ENCODE measurements at places on chromosomes 1 and 21.

DNA sequence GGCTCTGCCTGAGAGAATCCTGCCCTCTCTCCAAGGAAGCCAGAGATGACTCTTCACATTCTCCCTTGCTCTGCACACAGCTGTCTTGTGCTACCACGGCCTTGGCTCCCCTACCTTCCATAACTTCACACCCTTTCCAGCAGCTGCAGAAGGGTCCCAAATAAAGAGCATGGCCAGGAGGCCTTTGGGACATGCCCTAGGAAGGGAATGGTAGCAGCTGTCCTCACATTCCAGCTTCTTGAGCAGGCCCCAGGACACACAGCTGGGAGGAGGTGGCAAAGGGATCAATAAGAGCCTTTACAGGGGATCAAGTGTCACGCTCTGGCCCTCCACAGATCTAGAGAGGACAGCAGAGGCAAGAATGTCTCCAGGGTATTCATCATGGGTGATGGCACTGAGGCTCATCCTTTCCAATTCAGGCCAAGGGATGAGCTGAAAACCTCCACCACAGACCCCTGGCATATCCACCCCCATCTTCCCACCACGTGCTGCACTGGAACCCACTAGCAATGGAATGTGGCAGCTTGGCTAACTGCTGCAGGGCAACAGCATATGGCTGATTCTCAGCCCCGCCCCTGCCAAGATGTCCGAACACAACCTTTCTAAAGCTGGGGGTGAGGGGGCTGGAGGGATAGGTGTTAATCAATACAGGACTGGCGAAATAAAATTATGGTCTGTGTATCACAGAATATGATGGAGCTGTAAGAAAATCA lies 17.8 kb upstream of the RAB29 start:
- no peak for DNase-seq

- DNase-seq, result no peak
Observed at GRCh38 chr1:87478231-87478630, 149.6 kb downstream of the LMO4 start.

GRCh38 chr1:116544588-116545358 lies 26.1 kb downstream of the CD58 start:
- no peak for DNase-seq

GRCh38 chr1:150793221-150793620 lies 14.8 kb downstream of the CTSK start:
- DNase-seq, result no peak

- no peak for DNase-seq
Observed at GRCh38 chr21:14916676-14917141, 148.1 kb downstream of the NRIP1 start.

- DNase-seq, result no peak
Observed at GRCh38 chr1:73947009-73947408, 251.0 kb downstream of the LRRIQ3 start.

GRCh38 chr1:118907466-118907865 lies 80.7 kb downstream of the TBX15 start:
- no peak for DNase-seq

GRCh38 chr1:97433094-97433823 lies 487.6 kb downstream of the DPYD start:
- DNase-seq, result no peak

DNA sequence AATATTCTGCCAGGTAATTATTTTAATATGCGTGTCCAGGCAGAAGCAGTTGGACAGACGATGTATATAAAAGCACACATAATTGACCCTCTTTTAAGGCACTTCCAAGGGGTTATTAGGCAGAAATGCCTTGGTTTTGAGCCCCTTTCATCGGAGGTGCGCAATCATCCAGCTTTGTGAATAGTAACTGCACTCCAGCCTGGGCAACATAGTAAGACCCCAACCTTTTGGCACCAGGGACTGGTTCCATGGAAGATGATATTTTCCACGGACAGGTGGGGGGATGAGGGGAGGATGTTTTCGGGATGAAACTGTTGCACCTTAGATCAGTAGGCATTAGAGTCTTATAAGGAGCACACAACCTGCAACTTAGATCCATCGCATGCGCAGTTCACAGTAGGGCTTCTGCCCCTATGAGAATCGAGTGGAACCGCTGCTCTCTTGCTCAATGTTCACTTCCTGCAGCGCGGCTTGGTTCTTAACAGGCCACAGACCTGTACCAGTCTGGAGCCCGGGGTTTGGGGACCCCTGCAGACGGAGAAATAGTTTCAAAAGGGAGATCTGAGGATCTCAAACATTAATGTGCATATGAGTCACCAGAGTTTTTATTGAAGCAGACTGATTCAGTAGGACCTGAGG lies 1.8 kb upstream of the MCOLN2 start:
- DNase-seq, result no peak

- no peak for DNase-seq
Observed at GRCh38 chr1:18009478-18009961, 98.1 kb upstream of the IGSF21 start.

DNA sequence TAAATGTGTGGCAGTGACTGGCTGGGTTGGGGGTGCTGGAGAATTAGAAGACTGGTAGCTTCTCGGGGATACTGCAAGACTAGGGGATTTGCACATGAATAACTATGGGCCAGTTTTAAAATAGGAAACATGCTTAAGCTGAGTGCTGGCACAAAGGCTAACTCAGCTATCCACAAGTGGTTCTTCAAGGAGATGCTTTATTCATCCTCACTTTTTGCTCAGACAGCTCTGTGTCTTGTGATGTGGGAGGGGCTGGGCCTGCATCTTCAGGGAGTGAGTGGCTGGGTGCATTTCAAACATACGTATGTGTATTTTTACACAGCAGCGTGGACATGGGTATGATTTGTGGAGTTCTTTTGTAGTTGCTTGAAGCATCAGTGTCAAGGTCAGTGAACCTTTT lies 2.3 kb downstream of the COQ8A start:
- no peak for DNase-seq

GRCh38 chr1:203663294-203663693 lies 36.7 kb downstream of the ATP2B4 start:
- DNase-seq, result no peak

DNA sequence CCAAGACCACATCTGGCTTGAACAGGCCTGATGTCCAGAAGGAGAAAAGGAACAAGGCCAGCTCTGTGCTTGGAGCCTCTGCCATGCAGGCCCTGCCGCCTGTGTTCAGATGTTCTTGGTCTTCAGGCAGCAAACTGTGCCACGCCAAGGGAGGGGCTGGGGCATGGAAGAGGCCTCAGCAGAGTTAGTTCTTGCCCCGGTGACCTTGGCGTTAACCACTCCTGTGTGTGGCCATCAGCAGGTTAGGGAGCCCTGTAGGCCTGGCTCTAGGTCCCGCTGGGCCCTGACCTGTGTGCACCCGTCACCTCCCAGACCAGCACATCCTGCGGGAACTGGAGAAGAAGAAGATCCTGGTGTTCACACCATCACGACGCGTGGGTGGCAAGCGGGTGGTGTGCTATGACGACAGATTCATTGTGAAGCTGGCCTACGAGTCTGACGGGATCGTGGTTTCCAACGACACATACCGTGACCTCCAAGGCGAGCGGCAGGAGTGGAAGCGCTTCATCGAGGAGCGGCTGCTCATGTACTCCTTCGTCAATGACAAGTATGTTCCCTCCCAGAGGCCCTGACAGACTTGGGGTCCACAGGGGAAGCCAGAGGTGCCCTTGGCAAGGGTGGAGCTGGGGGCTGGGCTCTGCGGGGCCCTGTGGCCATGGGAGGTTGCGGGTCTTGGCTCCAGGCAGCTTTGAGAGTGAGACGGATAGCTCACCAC lies 7.1 kb downstream of the ZC3H12A start:
- no peak for DNase-seq

DNA sequence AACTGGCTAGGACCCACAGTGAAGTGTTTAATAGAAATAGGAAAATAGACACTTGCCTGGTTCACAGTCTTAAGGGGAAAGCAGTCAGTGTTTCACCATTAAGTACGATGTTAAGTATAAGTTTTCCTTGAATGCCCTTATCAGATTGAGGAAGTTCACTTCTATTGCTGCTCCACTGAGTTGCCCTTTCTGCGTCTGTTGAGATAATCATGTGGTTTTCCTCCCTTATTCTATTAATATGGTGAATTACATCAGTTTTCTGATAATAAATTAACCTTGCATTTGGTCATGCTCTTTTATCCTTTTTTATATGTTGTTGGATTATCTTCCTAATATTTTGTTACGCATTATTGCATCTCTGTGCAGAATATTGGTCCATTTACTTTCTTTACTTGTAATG lies 21.4 kb downstream of the UTS2 start:
- no peak for DNase-seq

GRCh38 chr1:115429884-115430283 lies 91.8 kb upstream of the NGF start:
- DNase-seq, result no peak

DNA sequence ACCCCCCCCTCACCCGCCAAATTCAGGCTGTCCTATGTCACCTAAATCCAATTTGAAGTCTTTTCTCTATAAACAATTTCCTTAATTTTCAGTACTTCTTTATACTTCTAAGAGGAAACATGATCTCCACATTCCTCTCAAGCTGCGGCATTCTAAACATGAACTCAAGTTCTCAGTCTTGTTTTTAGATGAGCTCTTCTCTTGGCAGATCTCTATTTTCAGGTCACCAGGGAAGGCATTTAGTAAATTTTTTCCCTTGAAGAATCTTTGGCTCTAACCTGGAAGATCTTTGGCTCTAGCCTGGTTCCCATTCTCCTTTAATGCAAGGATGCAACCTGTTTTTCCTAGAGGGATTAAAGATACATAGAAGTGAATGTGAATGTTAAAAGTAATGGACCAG lies 193.4 kb downstream of the ATG4C start:
- no peak for DNase-seq

GRCh38 chr1:6180707-6181311 lies 688 bp upstream of the CHD5 start:
- DNase-seq, result no peak

DNA sequence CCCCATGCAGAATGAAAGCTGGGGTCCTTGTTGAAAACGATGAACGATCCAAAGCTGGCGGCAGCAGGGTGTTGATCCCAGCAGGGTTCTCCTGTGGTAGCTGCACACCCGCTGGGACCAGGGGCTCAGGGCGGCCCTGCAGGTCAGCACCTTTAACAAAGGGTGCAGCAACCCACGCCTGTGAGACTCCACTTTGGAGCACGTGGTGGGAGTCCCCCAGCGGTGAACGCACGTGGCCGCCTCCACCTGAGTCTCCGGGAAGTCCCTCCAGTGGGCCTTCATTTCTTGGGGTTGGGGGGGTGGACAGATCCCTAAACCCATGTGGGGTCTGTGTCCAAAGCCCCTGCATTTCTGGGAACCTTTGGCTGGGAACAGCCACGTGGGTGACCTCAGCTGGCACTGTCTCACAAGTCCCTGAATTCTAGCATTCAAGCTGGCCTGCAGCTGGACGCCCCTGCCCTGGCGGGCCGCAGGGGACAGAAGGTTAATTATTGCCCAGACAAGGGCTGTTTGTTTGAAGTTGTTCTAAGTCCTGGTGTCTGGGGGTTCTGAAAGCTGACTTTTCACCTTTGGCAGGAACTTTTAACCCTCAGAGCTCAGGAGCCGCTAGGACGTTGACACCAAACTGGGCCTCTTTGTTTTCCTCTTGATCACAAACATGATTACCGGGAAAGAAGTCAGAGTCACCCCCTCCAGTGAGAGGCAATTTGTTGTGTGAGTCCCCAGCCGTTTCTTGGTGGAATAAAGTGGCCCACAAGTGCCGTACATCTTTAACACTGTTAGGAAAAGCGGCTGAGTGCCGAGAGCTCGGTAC lies 64.5 kb downstream of the COL18A1 start:
- DNase-seq, result no peak

- no peak for DNase-seq
Observed at GRCh38 chr1:112533029-112533428, 24.3 kb downstream of the WNT2B start.

GRCh38 chr1:161710560-161710959 lies 3.5 kb downstream of the FCRLA start:
- no peak for DNase-seq

DNA sequence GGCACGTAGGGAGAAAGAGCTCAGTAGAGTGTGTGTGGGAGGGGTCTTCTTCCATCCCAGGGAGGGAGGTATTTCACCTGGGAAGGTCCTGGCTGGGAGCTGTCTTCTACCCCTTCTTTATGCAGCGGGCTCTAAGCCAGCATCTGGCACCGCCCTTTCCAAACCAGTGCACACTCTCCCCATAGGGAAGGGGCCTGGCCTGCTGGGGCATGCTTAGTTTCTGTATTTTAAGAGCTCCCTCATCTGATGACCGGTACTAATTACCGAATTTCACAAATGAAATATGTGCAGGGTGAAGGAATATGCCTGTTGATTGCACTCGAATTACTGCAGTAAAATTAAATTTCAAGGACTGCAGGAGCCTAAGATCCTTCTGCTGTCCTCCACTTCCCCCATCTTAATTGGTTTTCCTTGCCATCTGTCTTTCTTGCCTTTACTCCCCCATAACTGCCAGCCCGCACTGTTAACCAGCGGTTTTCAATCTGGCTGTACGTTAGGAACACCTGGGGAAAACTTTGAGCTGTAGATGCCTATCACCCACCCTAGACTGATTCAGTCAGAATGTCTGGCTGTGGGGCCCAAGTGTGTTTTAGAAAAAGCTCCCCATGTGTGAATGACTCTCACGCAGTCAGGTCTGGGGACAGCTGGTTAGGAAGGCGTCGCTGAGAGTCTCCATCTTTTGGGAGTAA lies 20.1 kb downstream of the GALNT2 start:
- DNase-seq, result no peak

GRCh38 chr1:212119397-212119837 lies 83.9 kb downstream of the DTL start:
- DNase-seq, result no peak

DNA sequence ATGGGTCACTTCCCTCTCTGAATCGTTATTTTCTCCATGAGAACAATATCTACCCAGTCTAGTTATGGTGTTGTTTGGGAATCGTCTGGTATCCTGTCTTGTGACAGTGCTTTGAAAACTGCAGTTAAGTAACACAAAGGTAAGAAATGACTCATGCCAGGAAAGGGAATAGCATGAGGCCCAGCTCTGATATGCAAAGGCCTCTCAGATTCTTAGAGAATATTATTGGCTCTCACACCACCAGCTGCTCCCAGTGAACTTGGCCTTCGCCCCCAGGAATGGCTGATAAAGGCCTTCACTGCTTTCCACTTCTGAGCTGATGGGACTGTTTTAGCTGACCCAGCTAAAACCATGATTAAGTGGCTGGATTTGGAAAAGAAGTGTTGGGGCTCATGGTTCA lies 27.1 kb downstream of the NEK2 start:
- DNase-seq, result no peak

DNA sequence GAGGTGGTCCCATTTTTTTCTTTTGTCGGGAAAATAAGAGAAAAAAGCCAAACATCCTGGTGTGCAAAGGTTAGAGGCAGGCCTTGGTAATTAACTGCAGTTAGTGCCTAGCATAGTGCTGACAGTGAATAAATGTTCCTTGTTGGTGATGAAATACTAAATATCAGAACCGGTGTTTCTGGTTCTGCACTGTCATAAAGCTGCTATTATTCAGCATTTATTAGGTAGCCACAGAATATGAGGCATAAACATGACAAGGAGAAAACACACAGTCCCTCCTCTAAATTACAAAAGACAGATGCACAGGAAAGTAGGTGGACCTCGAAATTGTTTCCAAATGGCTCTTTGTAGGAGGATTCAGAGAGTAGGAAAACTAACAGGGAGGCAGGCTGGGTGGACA lies 122.0 kb upstream of the ADGRL2 start:
- no peak for DNase-seq

GRCh38 chr1:165842671-165843129 lies 15.3 kb downstream of the UCK2 start:
- no peak for DNase-seq

GRCh38 chr1:92306020-92306419 lies 7.2 kb downstream of the RPAP2 start:
- no peak for DNase-seq
